NAMALWA (cell line): ENCODE measurements at places on chromosomes 12 and 14.

DNA sequence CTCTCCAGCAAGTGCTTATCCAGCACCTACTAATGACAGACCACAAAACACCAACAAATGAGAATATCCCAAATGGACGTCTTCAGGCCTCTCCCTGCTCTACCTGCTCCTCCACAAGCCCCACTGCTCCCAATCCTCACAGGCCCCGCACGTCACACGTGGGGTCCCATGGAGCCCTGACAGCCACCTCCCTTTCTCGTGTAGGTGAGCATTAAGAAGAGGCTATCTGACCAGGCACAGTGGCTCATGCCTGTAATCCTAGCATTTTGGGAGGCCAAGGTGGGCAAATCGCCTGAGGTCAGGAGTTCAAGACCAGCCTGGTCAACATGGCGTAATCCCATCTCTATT, 5.4 kb downstream of the RIMBP2 start:
- no peak for DNase-seq

- no peak for DNase-seq
These were observed 39.3 kb downstream of the SNRPF start for GRCh38 chr12:95898081-95898480.

DNA sequence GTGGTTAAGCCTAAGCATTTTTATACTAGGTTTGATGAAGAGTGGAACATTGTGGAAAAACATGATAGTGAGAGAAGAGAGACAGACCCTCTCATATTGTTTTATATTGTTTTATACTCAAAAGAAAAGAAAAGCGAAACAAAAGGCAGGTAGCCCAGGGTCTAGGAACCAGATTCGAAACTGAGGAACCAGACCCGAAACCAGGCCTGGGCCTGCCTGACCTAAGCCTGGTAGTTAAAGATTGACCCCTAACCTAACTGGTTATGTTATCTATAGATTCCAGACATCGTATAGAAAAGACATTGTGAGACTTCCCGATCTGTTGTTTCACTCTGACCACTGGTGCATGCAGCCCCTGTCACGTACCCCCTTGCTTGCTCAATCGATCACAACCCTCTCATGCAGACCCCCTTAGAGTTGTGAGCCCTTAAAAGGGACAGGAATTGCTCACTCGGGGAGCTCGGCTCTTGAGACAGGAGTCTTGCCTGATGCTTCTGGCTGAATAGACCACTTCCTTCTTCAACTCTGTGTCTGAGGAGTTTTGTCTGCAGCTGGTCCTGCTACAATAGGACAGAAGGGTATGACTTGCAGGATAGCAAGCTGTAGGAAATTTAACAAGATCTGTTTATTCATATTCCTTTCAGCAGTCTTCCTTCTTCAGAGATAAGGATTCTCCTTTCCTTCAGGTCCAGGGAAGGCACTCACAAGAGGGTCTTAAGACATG, 147.1 kb upstream of the PLEKHA5 start:
- DNase-seq: no peak

DNA sequence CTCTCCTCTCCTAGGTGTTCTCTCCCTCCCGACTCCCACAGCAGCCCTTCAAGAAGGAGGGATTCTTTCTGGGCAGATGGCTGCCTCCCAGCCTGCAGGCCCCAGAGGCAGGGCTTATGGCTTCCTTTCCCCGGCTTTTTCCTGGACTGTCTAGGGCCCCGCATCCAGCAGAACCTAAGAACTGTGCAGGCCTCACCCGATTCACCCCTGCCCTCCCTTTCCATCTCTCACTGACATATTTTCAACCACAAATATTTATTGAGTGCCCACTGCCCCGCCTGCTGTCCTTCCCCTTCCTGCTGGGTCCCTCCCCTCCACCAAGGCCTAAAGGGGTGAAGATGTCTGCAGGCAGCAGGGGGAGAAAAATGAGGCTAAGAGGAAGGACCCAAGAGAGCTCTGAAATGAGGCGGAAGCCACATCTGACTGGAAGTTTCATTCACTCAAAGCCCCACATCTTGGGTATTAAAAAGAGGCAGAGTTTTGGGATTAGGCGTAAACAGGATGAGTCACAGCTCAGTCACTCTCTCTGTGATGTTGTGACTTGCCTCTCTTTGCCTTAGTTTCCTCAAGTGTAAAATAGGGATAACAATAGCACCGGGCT, 2.9 kb downstream of the SCNN1A start:
- DNase-seq: no peak

- DNase-seq: no peak
These were observed 54.8 kb upstream of the DAAM1 start for GRCh38 chr14:59133709-59134108.

GRCh38 chr12:103501447-103501846, 5.7 kb upstream of the C12orf42 start:
- DNase-seq: no peak

GRCh38 chr12:90473831-90474230, 481.1 kb downstream of the CCER1 start:
- no peak for DNase-seq

DNA sequence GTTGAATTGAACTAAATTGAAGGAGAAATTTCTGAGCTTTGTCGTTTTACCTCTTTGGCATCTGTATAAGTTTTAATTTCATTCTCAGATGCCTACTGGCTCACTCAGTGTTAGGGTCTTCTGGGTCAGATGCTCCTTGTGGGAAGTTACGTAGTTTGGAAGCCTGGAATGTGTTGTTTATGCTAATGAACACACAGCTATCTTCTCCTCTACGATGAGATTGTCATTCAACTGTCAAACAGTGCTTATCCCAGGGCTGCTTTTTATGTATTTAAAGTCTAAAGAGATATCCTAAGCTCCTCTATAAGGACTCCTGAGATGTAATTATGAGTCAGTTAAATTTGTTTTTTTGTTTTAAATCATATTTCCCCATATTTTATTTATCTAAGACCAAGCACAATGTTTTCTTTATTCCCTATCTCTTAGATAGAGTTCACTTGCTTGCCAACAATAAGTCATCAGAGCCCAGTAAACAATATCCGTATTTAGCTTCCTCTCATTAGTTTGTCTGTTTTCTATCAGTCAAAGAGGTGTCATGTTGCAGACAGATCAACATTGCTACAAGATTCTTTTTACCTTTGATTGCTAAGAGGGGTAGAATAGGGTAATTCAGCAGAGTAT, 368.0 kb upstream of the PDE3A start:
- DNase-seq: no peak

DNA sequence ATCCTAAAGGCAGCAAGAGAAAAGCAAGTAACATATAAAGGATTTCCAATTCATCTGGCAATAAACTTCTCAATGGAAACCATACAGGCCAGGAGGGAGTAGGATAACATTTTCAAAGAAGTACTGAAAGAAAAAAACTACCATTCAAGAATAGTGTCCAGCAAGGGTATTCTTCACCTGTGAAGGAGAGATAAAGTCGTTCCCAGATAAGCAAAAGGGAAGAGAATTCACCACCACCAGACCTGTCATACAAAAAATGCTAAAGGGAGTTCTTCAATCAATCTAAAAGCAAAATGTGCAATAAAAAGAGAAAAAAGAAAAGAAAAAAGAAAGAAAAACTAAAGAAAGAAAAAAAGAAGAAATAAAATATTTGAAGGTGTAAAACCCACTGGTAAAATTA, 228.9 kb upstream of the AMIGO2 start:
- no peak for DNase-seq

- DNase-seq: no peak
These were observed 43.5 kb downstream of the CMKLR1 start for GRCh38 chr12:108295641-108296040.

DNA sequence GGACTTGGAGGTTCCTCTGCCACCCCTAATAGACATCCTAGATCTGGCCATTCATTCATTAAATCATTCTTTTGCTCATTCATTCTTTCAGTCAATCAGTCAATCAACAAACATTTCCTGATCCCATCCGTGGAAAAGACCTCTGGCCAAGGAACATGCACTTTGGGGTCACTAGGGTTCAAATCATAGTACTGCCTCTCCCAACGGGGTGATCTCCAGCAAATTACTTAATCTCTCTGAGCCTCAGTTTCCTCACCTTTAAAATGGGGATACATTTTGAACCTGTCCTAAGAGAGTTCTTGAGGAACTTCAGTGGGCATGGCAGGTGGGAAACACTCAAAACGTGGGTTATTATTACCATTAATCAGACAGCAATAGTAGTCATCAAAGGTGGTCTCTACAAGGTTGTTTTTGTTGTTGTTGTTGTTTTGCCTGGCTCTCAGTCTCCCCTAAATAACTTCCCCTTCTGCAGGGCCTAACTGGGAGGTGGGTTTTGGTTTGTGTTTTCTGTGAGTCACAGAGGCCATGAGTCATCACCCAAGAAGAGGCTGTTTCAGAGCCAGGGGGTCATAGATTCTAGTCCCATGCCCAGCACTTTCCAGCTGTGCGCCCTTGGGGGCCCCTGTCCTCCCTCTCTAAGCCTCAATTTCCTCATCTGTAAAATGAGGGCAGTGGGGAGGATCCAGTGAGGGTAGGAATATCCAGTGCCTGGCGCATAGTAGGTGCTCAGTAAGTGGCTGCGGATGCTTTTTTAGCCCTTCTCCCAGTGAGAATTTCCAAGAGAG, 16.9 kb upstream of the FAM222A start:
- DNase-seq: no peak

GRCh38 chr14:79732911-79733655, 478.2 kb downstream of the DIO2 start:
- no peak for DNase-seq

DNA sequence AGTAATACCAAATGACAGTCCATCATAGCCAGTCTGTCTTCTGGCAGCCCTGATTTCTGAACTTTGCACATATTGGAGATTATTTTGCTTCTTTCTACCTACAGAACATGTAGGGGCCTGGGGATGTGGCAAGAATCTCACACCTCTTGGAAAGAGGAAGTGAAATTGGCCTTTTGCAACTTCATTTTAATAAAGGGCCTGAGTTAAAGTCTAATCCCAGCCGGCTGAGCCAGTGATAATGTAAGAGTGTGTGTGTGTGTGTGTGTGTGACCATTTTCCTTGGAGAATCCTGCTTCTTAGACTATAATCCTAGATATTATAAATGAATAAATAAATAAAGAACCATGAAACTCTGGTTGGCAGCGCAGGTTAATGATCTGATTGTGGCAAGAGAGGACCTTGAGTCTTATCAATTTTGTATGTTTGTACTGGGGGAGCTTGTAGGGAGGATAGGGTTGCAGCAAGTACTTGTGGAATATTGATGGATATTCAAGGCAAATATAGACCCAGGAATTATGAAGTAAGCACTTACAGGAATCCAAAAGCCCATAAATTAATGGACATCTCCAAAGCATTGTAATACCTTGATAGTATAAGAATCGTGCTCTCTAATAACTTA, 233.2 kb upstream of the AMIGO2 start:
- DNase-seq: peak; percentile 57

GRCh38 chr12:12803186-12803585, 10.0 kb upstream of the DDX47 start:
- DNase-seq: peak; percentile 48

DNA sequence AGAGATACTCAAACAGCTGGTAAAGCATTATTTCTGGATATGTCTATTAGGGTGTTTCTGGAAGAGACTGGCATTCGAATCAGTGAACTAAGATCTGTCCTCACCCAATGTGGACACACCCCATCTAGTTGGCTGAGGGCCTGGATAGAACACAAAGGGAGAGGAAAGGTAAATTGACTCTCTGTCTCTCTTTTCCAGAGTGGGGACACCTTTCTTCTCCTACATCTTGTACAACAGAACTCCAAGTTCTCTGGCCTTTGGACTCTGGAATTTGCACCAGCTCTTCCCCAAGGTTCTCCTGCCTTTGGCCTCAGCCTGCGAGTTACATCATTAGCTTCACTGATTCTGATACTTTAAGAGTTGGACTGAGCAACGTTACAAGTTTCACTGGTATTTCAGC, 1253.9 kb downstream of the SLC16A7 start:
- no peak for DNase-seq

GRCh38 chr14:31419179-31419966, 977 bp downstream of the HEATR5A start:
- peak; percentile 16 for DNase-seq

DNA sequence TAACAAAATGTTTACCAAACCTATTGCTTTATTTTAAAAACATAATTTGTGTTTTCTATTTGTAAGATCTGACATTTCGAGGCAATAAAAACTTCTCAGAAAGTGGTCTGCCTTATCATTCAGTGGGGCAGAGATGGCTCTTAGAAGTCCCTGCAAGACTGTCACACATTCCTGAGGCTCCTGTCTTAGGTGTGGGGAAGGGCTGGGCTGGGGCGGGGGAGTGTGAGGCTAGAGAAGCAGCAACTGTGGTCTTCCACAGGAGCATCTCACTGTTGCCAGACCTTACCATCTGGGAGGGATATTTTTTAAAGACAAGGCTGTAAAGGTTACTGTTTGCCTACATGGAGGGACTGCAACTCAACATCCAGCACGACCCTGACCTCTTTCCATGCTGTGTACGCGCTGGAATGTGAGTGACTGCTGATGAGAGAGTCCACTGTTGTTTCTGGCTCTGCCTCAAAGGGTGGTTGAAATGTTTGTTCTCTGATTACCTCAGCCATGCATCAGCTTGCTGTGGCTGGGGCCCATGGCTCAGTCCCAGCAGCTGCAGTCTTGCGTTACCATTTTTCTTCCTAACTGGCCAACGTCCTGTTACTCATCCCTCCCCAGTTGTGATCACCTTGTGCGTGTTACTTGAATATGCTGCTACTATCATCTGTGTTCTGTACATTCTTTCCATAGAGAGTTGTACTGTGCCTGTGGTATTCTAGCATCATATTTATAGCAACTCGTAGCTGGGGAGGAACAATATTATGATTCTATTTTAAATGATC, 12.4 kb downstream of the ERG28 start:
- no peak for DNase-seq

GRCh38 chr12:51793201-51793600, 55.3 kb downstream of the FIGNL2 start:
- no peak for DNase-seq

GRCh38 chr12:126627596-126627995, 1562.4 kb downstream of the AACS start:
- DNase-seq: no peak

DNA sequence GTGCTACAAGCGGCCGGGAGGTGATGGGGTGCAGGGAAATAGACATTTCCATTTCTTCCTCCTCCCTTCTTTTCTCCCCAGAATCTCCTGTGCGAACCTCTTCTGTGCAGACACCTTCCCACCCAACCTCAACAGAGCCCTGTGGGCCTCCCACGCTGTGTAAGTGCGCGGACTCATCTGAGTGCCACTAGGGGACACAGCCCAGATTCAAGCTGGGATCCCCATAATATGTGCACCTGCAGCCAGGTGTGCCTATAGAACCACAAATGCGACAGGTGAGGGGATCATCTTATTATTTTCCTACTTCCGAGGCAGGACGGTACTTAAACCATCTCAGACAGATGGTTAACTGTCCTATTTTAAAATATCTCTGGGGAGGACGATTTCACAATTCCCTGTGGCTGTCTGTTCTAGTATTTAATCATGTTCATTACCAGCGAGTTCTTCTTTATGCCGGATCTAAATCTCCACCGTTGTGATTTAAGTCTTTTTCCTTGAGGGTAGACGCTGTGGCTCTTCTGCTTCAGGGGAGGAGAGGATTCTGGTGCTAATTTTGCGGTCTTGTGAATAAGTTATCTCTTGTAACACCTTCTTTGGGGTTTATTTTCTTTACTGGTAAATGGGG, 17.2 kb upstream of the CACNA1C start:
- no peak for DNase-seq

GRCh38 chr14:100892496-100893227, 10.9 kb downstream of the RTL1 start:
- no peak for DNase-seq
